CD4-positive, alpha-beta T cell treated with Interleukin-15 for 4 hours (primary cell): ENCODE measurements at places on chromosomes 7 and 10.
A peak's percentile ranks its signal among the peaks of the same experiment; 100 is the strongest.

GRCh38 chr7:144508702-144509101 lies 105.2 kb upstream of the NOBOX start:
- DNase-seq: no peak

DNA sequence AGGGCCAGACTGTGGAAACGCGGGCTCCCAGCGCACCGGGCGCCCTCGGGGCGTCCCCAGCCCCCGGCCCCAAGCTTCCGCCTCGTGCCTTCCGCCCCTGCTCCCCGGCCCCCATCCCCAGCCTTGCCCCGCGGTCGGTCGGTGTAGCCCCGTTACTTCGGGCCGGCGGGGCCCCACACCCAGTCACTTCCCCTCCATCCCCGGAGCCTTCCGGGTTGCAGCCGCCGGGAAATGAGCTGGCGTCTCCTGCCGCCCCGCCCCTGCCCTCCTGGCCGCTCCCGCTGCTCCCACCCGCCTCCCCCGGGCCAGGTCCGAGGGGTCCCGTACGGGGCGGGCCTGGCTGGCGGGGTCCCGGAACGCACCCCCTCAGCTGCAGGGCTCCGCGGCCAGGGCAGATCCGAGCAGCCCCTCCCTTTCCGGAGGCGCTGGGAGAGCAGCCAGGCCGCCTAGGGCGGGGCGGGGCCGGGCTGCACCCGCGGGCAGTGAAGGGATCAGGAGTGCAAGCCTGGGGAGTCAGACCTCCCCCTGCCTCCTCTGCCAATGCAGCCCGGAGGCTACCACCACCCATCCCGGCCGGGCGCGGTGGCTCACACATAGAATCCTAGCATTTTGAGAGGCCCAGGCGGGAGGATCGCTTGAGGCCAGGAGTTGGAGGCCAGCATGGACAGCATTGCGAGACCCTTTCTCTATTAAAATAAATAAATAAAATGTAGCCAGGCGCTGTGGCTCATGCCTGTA lies 709 bp downstream of the ARPC1B start:
- DNase-seq: peak; percentile 62

DNA sequence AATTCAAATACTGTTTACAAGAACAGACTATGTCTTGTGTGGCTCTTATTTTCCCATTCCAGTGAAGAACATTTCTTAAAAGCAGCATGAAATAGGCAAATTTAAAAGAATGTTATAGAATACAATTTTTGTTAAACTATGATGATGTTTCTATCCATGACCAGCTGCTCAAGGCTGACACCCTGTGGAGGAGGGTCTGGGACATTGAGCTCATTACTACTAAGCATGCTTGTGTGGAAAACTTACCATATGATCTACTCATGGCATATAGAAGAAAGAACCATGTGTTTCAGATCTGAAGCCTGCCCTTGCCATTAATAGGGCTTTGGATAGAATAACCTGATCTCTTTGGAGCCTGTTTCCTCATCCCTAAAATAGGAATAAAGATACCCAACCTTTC lies 125.0 kb downstream of the FOXP2 start:
- no peak for DNase-seq

DNA sequence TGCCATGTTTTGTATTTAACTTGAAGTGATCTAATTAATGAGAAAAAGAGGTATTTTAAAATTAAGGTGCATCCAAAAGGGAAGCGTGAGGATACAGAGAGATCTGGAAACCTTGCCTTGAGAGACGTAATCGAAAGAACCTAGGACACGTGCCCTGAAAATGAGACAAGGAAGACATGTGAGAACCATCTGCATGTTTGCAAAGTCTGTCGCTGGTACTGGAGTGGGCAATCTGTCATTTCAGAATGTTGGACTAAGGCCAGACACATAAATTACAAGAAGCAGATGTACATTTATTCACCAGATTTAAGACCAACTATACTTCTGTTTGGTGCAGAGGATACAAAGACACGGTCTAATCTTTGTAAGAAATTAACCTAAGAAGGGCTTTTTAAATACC lies 9.2 kb downstream of the AGR2 start:
- DNase-seq: no peak

- no peak for DNase-seq
Observed at GRCh38 chr7:128030654-128031611, at the start of gene LRRC4. Gene LRRC4, minus strand, starts transcription at chr7:128031437. Its CDS starts 797 bp downstream, at chr7:128030640.

- DNase-seq: no peak
Observed at GRCh38 chr10:113091920-113092319, 141.9 kb downstream of the TCF7L2 start.

- DNase-seq: no peak
Observed at GRCh38 chr7:32318300-32319011, 171.7 kb downstream of the LSM5 start.

- DNase-seq: no peak
Observed at GRCh38 chr7:84847790-84848189, 339.1 kb downstream of the SEMA3D start.

DNA sequence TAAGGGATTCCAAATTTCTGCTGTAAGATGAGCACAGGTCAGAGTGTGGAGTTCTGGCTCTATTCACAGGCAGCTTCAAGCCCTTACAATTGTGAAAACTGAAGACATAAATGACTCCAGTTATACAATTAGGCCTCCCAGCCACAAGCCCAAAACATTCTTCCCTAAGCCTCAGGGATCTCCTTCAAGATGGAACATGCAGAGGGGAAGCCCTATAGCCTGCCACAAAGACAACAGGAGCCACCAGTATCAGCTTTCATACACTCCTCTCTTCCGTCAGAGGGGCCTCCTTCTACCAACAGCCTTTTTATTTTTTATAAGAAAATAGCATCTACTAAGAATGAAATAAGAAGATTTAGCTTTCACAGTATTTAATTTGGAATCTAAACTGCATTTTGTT lies 46.5 kb downstream of the DLD start:
- no peak for DNase-seq

GRCh38 chr7:41328131-41328530 lies 374.8 kb downstream of the INHBA start:
- no peak for DNase-seq

DNA sequence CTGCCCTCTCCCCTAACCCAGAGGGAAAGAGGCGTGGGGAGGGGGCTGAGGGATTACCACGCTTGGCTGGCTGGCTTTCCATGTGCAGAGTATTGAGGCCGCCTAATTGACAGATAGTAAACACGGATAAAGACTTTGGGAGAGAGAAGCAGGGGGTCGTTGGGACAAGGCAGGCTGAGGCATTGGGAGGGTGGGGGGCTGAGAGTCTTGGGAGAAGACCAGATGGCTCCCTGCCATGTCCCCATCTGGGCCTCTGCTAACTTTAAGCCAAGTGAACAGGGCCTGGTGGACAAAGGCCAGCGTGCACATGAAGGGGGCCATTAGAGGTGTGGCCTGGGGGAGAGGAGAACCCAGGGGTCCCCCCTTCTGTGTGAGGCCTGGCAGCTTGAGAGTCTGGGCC lies 55.4 kb upstream of the MXI1 start:
- DNase-seq: no peak

DNA sequence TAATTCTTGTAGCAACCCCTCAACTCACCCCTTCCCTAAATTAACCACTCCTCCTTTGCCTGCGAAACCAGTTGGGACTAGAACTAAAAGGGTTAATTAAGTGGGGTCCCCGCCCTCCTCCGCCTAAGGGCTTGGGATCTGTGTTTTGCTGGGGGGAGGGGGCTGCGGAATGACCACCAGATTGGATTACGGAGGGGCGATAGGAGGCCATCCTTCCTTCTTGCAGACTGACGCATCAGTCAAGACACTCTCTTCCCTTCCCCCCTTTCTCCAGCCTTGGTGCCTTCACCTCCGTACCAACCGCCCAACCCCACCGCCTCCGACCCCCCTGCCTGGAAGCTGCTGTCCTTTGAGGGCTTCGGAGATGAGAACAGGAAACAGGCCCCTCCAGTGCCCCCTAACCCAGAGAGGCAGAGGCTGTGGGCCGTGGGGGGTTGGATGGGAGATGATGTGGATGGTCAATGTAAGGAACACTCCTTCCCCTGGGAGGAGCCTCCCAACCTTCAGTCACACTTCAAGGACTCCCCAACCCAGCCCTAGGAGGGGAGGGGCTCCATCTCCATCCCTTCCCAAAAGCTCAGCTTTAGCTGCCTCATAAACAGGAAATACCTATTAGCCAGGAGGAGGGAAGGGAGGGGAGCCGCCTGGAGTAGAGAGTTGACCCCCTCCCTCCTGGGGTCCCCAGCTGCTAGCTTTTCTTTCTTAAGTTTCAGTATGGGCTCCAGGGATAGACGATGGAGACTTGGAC lies 997 bp upstream of the LDB1 start:
- no peak for DNase-seq

GRCh38 chr10:59108886-59109288 lies 67.6 kb upstream of the PHYHIPL start:
- DNase-seq: no peak

- DNase-seq: no peak
Observed at GRCh38 chr10:32084185-32084851, 28.1 kb upstream of the KIF5B start.

GRCh38 chr7:18553605-18554003 lies 58.1 kb downstream of the HDAC9 start:
- DNase-seq: no peak
